Stimulated activated CD4-positive, alpha-beta T cell treated with anti-CD3 and anti-CD28 coated beads, Interleukin-12 subunit alpha, Interleukin-12 subunit beta, amount 100 ng/mL, for 24 hours (primary cell): ENCODE measurements at places on chromosomes 6 and 20.

GRCh38 chr6:158631678-158632537 is 12.6 kb downstream of the DYNLT1 start:
- no peak for DNase-seq

- DNase-seq: no peak
These were observed 161.2 kb upstream of the OGFRL1 start for GRCh38 chr6:71127374-71127773.

- no peak for DNase-seq
These were observed 47.8 kb downstream of the CDH22 start for GRCh38 chr20:46260480-46260879.

DNA sequence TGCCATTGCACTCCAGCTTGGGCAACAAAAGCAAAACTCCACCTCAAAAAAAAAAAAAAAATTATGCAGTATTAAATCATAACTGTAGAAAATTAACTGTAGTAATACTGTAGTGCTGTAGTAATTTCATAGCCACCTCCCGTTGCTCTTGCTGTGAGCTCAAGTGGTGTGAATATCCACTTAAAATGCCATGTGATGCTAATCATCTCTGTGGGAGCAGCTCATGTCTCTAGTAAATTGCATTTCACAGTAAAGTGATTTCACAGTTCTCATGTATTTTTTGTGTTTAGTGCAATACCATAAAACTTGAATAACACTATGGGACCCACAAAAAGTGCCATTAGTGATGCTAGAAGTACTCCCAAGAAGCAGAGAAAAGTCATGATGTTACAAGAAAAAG is 14.4 kb upstream of the FAM217A start:
- DNase-seq: no peak

DNA sequence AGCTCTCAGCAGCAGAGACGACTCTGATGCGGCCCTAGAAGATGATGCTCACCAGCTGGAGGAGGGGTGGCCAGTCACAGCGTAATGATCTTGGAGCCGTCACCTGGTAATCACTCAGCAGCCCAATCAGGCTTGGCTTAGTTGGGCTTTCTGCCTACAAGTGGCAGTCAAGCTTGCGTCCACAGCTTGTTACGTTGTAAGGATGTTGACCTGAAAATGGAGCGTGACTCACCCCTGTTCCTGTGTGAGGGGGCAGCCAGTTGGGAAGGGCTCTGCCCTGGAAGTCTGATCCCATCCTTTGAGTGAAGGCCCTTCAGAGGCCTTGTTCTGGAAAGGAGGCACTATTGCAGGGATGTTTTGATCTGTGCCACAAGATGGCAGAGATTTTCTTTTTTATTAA is 49.8 kb downstream of the SPATA2 start:
- no peak for DNase-seq
